Activated CD8-positive, alpha-beta memory T cell treated with anti-CD3 and anti-CD28 coated beads for 4 hours (primary cell): ENCODE measurements at places on chromosomes 1 and 21.
A peak's percentile ranks its signal among the peaks of the same experiment; 100 is the strongest.

- DNase-seq = no peak
Observed at GRCh38 chr1:183869664-183870063, 64.7 kb downstream of the RGL1 start.

DNA sequence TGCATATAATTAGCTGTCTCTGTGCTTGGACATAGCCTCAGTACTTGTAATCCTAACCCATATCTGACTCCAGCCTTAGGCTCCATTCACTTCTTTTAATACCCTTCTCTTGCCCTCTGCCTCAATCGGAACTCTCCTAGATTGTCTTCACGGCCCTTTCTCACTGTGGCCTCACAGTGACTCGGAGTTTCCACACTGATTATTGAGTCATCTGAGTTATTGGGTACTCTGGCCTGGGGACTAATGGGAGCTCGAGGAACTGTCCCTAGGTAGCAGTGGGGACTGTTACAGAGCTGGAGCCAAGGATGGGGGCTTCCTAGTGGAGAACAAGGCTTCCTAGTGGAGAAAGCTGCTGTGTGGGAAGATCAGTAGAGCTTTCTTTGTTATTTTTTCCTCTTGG, 17.0 kb downstream of the TRAF5 start:
- DNase-seq = no peak

GRCh38 chr1:161381707-161382106, 14.0 kb upstream of the CFAP126 start:
- no peak for DNase-seq

DNA sequence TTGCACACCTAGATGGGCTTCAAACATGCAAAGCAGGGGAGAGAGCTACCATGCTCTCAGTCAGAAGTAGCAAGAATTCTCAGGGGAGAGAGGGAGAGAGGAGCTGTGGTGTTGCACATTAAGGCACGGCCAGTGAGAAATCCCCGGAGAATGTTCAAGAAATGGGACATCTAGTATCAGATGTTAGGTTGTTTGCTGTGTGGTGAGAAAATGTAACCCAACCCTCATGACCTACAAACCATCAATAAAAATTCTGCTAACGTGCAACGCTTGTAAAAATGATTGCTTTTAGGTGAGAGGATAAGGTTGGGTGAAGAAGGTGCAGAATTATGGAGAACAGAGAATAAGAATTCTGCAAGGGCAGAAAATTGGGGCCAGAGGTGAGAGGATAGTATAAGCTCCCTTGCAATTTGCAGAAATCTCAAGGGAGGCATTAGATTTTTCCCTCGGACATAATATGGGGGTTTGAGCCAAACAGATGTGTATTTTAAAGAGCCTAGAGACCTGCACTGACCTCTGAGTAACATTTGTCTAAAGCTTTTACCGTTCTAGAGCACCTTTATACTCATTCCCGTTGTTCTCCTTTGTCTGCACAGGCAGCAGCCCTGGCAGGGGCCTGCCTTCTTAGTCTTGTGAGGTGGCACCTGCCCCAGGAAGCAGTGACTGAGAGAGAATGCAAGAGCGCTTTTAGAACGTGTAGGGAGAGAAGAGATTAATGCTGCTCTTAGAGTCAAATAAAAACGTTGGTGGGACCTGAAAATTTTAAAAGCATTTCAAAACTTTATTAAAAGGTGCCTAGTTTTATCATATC, 25.4 kb upstream of the KIAA0040 start:
- DNase-seq = no peak

GRCh38 chr1:72006092-72006491, 276.2 kb downstream of the NEGR1 start:
- no peak for DNase-seq

DNA sequence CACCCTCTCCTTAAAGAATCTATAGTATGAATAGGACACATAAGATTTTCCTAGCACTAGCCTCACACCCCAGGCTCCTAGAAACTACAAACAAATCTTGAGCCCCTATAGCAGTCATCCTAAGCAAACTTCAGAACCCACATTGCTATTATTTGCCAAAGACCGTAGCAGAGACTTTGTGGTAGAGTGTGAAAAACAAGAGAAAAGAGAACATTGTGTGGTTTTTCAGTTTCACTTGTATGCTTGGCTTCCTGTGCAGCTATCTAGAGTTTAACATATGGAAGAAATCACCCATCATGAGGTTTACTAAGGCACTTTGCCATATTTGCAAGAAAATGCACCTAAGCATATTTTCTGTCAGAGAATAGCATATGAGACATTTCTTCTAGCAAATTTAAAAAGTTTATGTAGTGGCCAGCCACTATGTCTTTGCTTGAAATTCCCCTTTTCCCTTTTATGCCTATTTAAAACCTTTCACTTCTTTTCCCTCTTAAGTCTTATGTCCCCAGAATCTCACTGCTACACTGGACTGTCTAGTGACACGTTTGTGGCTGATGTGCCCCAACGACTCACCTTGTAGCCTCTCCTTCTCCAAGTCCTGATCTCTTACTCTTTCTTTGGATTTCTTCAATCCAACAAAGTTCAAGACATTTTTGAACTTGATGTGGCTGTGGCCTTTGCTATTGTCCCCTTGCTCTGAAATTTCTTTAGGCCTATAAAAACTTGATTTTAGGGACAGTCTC, 25.6 kb downstream of the CCDC190 start:
- no peak for DNase-seq

DNA sequence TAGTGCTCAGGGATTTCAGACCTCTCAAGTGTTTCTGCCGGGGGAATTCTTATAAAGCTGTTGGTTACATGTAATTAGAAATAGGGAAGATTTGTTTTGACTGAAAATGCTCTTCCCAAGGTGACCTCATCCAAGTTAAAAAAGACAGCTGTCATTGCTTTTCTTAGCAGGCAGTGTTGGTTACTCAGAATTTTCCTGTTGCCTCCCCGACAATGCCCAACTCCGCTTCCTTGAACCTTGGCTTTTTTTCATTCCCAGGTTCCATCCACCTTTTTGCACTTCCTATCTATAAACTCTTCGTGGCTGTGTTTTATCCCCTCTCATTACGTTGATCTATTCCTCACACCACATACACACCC, 825 bp upstream of the DPH5 start:
- no peak for DNase-seq

DNA sequence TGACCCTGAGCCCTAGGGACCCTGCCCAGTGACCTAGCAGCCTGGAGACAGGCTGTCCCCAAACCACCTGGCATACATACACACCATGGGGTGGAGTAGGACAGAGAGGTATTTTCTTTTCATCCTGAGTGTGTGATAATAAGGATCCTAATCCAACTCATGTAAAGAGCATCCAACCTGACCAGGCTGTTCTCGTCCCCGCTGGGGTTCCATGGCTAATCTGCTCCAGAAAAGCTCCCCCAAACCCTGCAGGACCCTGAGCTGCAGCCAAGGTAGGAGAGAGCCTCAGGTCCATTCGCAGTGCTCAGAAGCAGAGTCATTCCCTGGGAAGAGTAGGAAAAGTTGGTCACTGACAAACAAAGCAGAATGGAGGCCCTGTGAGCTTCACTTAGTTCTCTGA, 31.4 kb downstream of the KCND3 start:
- DNase-seq = no peak

DNA sequence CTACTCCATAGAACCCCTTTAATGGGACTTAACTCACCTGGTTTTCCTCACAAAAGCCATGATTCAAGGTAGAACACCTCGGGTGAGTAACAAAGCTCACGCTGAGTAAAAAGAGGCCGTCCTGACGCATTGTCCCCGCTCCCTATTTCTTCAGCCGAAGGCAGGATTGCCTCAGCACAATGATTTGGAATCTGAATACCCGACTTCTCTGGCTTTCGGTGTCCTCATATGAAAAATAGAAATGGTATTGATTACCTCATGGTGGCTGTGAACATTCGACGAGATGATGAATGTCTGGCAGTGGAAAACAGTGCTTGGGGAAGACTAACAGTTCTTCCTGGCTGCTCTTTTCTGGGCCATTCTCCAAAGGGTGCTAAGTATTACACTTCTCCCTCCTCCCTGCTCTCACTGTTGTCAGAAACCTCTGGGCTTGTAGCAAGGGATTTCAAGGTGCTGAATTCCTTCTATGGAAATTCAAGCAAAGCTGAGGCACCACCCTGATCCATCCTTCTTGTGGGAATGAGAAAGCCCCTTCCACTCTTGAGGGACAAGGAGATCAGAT, 148.3 kb downstream of the C1orf94 start:
- DNase-seq = no peak

DNA sequence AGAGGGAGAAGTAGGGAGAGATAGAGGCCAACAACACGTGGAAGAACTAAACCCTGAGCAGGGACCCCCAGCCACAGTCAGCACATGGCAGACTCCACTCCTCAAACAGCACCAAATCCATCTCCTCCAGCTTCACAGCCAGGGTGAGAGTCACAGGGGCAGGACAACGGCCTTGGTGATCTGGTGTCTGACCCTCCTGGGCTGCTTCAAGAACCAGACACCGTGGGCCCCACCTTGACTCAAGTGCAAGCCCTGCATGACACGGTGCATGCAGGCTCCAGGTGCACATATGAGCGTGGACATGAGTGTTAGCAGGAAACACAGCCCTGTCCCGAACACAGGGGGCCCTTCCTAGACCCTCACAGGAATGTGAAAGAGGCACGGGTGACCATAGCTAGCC, 21.9 kb downstream of the S100A7 start:
- DNase-seq = no peak

DNA sequence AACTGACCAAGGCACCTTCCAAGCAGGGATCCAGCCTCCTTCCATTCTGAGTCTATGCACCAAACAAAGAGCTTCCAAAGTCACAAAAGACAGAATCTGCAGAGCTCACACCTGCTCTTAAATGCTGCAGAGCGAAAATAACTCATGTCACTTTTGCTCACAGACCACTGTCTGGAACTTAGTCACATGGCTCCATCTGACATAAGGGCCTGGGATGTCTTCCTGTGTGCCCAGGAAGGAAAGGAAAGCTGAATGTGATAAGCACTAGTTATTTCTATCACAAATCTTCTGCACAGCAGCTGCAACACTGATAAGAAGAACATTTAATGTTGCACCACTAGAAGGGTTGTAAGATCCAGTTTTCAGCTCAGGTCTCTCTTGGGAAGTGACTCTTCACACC, 39.5 kb upstream of the SGIP1 start:
- no peak for DNase-seq

GRCh38 chr1:145858238-145858900, 512 bp downstream of the PIAS3 start:
- DNase-seq = no peak

- DNase-seq = no peak
Observed at GRCh38 chr21:38315122-38315521, 58.3 kb downstream of the KCNJ15 start.

- no peak for DNase-seq
Observed at GRCh38 chr1:2481885-2482284, 5.8 kb downstream of the PLCH2 start.

GRCh38 chr1:186974774-186975181, 146.0 kb downstream of the PLA2G4A start:
- no peak for DNase-seq

DNA sequence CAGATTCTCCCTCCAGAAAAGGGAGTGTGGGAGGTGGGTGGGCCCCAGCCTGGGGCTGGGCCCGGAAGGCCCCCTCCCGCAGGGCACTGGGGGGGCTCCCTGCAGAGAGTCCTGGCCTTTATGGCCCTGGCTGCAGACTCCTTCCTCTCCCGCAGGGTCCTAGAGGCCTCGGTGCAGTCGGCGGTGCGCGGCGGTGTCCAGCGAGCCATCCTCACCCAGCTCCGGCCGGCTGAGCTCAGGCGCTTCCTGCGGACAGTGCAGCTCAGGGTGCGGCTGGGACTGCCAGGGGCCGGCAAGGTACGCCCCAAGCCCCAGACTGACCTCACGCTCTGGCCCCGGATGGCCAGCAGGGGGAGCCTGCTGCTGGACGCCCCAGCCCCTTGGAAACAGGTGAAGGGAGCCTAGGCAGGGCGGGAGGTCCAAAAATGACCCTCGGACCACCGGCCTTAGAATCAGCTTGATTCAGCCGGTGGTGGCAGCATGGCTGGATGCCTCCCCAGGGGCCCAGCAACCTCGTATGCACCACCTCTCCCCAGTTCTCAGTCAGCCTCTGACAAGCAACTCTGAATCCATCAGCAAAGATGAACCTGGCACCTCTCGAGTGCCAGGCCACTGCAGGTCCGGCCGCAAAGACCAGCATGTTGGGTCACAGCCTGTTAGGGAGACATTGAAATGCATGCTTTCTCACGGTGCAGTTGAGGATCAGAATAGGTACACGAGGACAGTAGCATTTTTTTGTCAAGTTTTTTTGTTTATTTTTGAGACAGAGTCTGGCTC, 20.6 kb downstream of the MTHFR start:
- DNase-seq = peak; percentile 28
